Stimulated activated CD8-positive, alpha-beta memory T cell treated with anti-CD3 and anti-CD28 coated beads, Interleukin-15, amount 100 ng/mL, for 1 hour (primary cell): ENCODE measurements at places on chromosomes 5 and 9.
A peak's percentile ranks its signal among the peaks of the same experiment; 100 is the strongest.

GRCh38 chr5:134143944-134144941 is 29.8 kb downstream of the TCF7 start:
- DNase-seq, result no peak

- no peak for DNase-seq
Measured at GRCh38 chr9:78370991-78371390, 74.1 kb downstream of the PSAT1 start.

- DNase-seq, result no peak
Measured at GRCh38 chr9:83023151-83023550, 39.8 kb downstream of the RASEF start.

GRCh38 chr5:80704221-80704620 is 49.4 kb upstream of the DHFR start:
- DNase-seq, result no peak

- DNase-seq, result no peak
Measured at GRCh38 chr5:36066540-36067210, at the start of gene UGT3A2. UGT3A2 (minus strand) TSS chr5:36066882; CDS start chr5:36066789, 93 bp downstream.

DNA sequence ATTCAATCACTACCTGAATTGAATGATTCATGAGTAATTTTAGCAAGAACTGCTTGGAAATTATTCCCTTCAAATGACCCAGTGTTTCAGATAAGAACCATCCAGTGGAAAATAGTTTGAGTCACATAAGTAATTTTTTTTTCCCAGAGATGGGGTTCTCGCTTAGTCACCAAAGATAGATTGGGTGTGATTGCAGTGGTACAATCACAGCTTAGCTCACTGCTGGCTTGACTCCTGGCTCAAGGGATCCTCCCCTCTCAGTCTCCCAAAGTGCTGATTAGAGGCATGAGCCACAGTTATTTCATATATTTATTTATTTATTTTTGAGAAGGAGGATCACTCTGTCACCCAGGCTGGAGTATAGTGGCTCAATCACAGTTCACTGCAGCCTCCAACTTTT is 574.5 kb upstream of the ARRDC3 start:
- DNase-seq, result no peak

DNA sequence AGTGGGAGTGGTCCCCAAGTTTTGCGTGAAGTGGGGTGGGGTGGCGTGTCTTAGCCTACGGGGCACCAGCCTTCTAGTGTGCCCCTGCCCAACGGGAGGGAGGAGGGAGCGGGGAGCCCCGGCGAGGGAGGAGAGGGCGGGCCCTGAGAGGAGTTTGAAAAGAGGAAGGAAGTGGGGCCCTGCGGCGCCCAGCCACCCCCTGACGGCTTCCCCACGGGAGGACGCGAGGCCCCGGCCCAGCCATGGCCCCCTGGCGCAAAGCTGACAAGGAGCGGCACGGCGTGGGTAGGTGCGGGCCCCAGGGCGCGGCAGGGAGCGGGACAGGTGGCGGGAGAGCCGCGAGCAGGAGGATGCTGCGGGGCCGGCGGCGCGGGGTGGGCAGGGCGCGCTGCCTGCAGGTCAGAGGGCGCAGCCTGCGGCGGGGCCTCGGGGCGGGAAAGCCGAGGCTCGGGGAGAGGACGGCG is at the start of gene DOCK2:
Gene DOCK2 (plus strand): TSS at position 191 of the 464 bp plus-strand sequence. CDS start 52 bp downstream, at position 243.
- peak; percentile 39 for DNase-seq

DNA sequence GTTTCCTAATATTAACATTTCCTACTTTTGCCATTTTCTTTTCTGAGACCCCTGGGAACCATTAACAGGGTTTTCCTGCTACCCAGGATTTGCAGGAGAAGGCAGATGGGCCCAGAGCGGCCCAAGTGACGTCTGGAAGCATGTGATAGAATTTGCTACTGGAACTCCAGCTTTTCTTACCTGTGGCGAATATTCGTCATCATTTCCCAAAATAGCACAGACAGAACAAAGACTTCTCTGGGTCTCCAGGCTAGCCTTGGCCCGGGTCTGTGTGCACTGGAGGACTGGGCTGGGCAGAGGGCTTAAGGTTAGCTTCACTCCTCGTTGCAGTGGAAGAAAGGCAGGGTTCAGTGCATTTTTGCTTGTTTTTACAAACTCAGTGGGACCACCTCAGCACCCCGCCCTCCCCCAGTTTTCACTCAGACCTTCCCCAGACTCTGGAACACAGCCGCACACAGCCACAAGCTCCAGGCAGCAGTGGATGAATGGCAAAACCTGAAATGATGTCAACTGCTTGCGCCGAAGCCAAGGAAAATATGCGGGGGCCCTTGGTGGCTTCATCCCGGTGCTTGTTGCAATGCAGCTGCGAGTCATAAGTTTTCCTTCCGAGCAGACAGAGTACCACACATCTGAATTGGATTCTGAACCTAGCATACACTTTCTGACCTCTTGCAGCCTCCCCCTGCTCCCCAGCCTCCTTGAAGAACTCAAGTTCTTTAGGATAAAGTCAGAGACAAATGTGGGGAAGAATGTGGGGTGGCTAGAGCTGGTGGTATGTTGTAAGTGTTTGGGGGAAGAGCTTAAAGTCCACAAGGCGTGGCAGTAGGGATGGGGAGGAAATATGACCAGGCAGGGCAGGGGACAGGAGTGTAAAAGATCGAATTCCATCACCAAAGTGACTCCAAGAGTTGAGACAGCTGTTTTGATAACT is 586.0 kb downstream of the CCDC171 start:
- DNase-seq, result no peak

DNA sequence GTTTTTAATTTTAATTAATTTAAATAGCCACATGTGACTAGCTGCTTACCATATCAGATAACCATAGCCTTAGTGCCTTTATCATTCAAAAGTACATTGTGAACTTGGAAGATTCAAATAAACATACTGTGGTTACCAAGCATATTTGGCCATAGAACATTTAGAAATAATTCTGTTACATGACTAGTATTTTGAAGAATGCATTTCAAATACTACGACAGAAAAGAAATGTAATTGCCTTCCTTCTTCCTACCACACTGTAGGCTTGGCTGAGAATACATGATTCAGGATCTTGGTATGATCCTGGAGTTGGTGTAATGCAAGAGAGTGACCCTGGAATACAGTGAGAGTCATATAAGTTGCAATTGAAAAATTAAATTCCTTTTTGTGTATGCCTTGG is 109.7 kb upstream of the PCA3 start:
- no peak for DNase-seq

- DNase-seq, result no peak
Measured at GRCh38 chr5:106854922-106855321, 815.8 kb downstream of the EFNA5 start.

- no peak for DNase-seq
Measured at GRCh38 chr5:167840527-167841130, 450.8 kb upstream of the WWC1 start.

DNA sequence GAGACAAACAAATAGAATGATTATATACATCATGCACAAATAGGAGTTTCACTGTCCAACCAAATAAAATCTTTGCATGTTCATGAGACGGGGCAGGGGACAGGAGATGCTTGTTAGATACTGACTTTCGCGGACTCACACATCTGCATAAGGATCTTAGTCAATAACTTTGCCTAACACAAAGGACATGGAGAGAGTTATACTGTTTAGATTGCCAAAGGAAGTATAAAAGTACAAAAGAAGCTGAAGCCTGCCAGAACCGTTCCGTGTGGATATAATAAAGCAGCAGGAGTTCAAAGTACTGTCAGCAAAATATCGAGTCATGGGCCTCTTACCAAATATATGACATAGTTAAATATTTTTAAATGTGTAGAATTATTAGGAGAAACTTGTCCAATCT is 1148.4 kb downstream of the EFNA5 start:
- no peak for DNase-seq

DNA sequence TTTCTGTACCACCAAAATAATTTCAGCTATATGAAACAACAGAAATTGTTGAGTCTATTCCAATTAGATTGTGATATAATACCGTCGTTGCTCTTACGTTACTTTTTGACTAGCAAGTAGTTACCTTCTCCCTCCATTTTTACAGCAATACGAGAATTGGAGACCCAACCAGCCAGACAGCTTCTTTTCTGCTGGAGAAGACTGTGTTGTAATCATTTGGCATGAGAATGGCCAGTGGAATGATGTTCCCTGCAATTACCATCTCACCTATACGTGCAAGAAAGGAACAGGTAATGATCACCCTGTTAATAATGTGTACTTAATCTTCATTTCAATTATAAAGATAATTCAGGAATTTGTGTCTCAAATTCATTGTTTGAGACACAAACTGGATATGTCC is 100.7 kb downstream of the VCAN start:
- DNase-seq, result no peak

DNA sequence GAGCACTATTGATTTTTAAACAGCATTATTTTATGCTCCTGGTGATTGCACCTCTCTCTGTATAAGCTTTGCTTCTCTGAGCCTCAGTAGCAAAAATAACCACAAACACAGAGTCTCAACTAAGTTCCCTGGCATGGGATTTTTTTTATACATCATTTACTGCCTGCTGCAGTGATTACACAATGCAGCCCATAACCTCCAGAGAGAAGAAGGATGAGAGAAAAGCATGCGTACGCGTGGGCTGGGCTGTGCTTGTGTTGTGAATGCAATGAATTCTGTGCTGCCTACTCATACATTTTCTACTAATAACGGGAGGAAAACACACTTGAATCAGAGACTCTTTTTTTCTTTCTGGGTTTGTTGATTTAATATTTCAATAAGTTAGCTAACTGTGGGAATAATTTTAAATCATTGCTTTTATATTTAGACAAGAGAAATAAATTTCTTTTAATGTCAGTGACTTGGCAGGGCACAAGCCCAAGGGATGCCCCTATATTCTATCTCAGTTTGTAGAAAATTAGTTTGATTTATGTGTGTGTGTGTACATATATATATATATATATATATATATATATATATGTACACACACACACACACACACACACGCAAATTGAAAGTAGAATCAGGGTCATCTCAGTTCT is 351.5 kb downstream of the MED10 start:
- DNase-seq, result no peak

DNA sequence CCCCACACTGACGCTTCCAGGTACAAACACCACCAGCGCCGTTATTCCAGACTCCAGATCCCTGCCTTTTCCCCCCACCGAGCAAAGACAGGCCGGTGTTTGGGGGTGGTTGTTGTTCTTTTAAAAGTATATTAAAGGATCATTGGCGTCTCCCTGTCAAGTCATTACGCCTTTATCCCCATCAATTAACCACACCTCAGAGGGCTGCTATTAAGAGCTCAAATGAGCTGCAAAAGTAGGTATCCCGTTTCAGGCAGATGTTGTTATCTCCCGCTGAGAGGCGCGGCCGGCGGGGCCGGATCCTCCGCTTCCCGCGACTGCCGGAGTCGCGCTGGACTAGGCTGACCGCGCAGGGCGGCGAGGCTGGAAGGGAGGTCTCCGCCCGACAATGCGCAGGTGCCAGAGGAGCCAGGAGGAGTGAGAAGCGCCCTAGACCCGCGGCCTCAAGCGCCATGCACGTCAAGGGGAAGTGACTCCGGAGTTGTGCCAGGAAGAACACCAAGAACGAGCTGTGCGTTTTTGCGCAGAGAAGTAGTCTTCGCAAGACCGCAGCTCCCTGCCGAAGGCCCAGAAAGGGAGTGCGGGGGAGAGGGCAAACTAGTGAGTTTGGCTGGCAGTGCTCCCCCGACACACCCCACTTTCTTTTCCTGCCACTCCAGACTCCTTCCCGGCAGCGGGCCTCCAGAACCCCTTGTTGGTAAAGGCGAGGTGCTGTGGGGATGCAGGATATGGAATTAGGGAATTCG is 8.2 kb downstream of the NR2F1-AS1 start:
- DNase-seq, result no peak

- DNase-seq, result no peak
Measured at GRCh38 chr5:141951332-141951781, 6.6 kb downstream of the PCDH12 start.

DNA sequence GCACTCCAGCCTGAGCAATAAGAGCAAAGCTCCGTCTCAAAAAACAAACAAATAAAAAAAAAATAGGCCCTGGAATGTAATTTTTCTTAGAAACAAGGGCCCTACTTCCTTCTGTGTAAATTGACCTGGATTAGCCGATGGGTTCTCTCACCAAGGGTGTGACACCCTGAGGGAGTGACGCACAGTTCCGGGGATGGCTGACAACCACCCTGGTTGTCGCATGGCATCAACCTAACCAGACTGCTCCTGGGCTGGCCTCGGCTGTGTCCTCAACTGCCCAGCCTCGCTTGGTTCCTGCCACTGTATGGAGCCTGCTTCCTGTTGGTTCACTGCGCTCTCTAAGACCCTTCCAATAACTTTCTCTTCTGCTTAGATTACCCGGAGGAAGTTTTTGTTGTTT is 51.2 kb upstream of the SPATA31D4 start:
- DNase-seq, result no peak

DNA sequence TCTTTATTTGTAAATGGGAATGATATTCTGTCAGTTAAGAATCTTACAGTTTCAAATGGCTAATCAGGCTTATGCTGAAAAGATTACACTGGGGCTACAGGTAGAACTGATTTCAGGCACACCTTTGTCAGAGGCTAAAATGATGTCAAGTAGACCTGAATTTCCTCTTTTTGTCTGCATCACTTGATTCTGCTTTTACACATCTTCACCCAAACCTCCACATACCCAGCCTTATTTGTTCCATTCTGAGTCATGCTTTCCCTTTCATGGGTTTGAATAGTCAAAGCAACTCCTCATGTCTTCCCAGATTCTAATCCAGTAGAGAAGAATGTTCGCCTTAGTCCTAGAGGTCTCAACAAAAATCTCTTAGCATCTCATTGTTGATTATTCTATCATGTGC is 156.4 kb downstream of the CWC27 start:
- DNase-seq, result no peak

DNA sequence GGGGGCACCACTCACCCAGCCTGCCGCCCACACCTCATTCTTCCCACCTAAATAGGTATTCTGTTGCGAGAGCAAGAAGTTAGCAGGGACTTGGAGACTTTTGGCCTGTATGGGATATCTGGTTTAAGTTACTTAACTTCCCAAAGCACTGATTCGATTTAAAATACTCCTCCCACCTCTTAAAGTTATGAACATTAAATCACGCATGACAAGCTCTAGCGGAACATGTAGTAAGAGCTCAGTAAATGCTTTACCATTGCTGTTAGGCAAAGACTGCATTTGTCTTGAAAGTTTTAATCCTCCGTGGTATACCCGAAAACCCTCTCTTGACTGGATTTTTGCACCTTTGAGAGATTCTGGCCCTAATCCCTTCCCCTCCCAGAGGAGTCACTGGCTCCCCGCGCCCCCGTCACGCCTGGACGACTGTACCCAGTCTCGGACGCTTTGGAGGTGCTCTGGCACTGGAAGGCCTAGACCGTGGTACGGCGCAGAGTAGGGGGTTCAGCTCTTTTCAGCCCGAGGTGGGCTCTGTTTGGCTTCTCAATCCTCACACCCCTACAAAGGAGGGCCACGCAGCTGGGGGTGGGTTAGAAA is 4.4 kb downstream of the GDNF start:
- no peak for DNase-seq
